Upper lobe of left lung (tissue), 6 donors: ENCODE measurements at places on chromosomes 1 and 21. TPM values are rescaled to one million over a fixed set of nuclear protein-coding genes. Genes with fewer than 3 reads are reported as not detected.

GRCh38 chr1:215181518-215181917 is 99.0 kb downstream of the KCNK2 start:
- no peak overlapping the region for H3K27ac ChIP-seq
- no peaks in the 10 kb centered on the region for H3K36me3 ChIP-seq
- no peak overlapping the region for H3K4me3 ChIP-seq
- no peaks in the 10 kb centered on the region for H3K27me3 ChIP-seq
- no peak for DNase-seq
- H3K4me1 ChIP-seq = no peaks in the 10 kb centered on the region

DNA sequence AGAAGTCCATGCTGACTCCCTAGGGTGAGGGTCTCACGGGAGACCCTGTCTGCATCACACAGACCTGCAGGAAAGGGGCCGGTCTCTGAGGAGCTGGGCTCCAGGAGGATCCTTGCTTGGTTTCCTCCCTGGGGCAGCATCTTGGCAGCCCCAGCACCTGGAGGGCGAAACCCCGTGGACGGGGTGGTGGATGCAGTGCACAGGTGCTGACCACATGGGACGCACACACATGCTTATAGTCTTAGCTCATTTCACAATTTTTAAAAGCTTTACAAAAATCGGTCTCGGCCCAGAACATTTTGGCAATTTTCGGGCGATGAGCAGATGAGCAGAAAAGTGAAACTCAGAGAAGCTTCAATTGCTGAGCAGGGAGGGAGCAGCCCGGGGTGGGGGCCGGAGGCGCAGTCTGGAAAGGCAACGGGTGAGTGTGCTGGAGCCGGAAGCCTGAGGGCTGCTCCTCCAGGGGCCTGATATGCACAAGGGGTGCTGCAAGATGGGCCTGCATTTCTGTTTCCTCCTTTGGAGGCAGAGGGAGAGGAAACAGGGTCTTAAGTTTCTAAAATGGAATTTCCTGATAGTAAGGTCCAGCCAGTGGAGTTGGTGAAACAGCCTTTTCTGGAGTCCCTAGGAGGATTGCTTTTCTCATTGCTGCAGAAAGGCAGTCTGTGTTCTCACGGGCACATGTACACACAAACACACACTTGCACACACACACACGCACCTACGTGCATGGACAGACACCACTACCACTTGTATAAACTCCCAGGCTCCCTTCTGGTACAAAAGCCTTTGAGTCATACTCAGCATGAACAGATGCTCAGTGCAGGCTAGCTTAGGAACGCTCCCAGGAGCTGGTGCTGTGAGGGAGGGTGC is 60.6 kb downstream of the SCCPDH start:
- no peaks in the 10 kb centered on the region for H3K27me3 ChIP-seq
- DNase-seq = no peak
- peaks cover 16% of the 10 kb centered on the region for H3K4me1 ChIP-seq
- H3K27ac ChIP-seq = no peak overlapping the region
- no peak overlapping the region for H3K4me3 ChIP-seq

GRCh38 chr1:194644528-194644927 is 1458.1 kb upstream of the B3GALT2 start:
- H3K27ac ChIP-seq = no peak overlapping the region
- no peak for DNase-seq
- no peak overlapping the region for H3K4me3 ChIP-seq
- H3K27me3 ChIP-seq = no peaks in the 10 kb centered on the region
- H3K4me1 ChIP-seq = no peaks in the 10 kb centered on the region
- H3K36me3 ChIP-seq = no peaks in the 10 kb centered on the region

Gene TCHHL1
- total RNA-seq = not detected

Gene ATPAF1
- 34.5 TPM for total RNA-seq

DNA sequence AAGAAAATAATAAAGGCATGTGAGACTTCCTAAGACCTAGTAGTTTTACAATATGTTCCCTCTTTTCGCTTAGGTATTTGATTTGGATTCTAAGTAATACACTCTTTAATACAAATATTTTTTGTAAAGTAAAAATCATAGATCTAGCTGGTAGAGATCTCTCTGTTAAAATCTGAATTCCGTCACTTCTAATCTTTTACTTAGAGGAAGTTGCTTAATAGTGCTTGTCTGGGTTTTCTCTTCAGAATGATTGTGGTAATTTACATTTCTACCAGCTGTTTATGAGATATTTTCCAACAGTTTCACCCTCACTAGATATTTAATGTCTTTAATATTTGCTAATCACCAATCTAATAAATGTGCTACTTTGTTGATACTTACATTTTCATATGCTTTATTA is 23.3 kb downstream of the RBM11 start:
- no peaks in the 10 kb centered on the region for H3K27me3 ChIP-seq
- DNase-seq = no peak
- H3K4me1 ChIP-seq = no peaks in the 10 kb centered on the region

DNA sequence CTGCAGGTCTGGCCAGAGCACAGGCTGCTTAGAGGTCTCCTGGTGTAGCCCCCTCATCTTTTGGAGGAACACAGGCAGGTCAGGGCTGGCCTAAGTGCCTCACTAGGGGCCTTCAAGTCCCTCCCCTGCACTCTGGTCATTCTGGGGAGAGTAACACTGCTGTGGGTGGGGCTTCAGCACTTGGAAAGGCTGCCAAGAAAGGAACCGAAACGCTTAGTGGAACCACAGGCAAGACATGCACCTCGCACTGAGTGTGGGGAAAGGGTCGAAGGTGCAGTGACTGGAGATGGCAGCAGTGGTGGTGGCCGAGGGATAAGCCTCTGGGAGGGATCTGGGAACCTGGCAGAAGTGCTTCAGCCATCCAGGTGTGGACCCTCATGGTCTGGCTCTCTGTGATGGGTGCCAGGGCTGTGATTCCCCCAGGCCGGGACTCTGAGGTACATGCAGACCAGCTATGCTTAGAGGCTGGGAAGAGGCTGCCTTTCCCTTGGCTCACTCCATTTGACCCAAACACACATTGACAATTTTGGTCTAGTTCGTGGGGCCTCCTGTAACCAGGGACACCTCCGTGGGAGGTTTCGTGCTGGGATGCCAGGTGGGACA is 182.9 kb upstream of the CSF3R start:
- no peak for DNase-seq
- no peaks in the 10 kb centered on the region for H3K4me1 ChIP-seq
- no peaks in the 10 kb centered on the region for H3K27me3 ChIP-seq
- H3K27ac ChIP-seq = no peak overlapping the region

Gene PLA2G5
- total RNA-seq = 3.1 TPM

DNA sequence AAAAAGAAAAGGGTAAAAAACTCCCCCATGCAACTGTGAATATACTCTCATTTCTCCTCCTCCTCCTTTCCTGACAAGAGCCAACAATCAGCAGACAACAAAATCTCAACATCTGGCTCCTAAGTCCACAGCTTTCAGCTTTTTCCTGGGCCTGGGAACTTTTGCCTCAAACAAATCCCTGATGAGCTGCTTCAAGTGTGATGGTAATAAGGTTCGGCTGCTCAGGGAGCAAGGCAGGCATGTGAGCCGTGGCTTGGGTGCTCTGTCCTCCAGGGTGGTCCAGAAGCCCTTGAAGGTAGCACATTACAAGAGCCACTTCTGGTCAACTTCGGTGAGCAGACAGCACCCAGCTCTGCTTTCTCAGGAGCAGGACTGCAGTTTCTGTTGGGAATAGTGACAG is 46.3 kb downstream of the ITPKB start:
- no peak for DNase-seq
- peak overlapping the region; percentile 82 for H3K27ac ChIP-seq
- no peaks in the 10 kb centered on the region for H3K27me3 ChIP-seq
- peaks cover 48% of the 10 kb centered on the region for H3K4me1 ChIP-seq

Gene FALEC
- total RNA-seq = 4.2 TPM

Gene ADAMTSL4
- 145 TPM for total RNA-seq

Gene CELA2B
- total RNA-seq = not detected

Gene SV2A
- 0.72 TPM for total RNA-seq

- no peak overlapping the region for H3K4me3 ChIP-seq
- H3K36me3 ChIP-seq = no peaks in the 10 kb centered on the region
- H3K4me1 ChIP-seq = no peaks in the 10 kb centered on the region
Observed at GRCh38 chr21:28358702-28359101, 634.0 kb downstream of the LTN1 start.

DNA sequence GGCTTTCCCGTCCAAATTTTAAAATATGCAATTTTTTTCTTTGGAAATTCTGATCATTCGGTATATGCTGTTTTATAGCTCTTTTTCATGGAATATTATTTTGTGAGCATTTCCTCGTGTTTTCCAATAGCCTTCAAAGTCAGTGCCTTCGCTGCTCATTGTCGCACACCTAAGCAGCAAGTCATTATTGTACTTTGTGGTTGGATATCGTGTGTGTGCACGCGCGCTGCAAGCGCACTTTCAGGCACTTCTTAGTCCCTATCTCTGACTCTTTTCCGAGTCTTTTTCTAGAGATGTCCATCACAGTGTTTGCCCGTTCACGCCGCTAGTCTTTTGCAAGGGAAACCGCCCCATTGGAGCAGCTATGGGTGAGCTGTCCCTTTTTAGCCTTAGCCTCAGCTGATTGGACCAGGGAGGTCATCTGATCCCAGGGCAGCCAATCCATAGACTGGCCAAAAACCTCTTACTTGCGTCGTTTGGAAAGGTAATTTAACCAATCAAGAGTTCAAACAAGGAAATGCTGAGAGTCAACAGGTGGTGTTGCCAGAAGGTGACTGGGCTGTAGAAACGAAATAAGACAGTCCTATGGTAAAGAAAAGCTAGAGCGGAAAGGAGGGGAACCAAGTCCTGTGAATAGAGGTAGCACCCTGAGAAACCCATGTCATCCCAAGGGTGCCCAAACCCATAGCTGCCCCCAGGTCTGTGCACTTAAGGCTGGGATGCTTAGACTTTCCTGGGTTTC is 710 bp upstream of the HYI start:
- H3K36me3 ChIP-seq = peaks cover 4% of the 10 kb centered on the region
- H3K4me3 ChIP-seq = peak overlapping the region; percentile 53
- H3K27ac ChIP-seq = peak overlapping the region; percentile 89
- H3K27me3 ChIP-seq = no peaks in the 10 kb centered on the region
- H3K4me1 ChIP-seq = peaks cover 22% of the 10 kb centered on the region

DNA sequence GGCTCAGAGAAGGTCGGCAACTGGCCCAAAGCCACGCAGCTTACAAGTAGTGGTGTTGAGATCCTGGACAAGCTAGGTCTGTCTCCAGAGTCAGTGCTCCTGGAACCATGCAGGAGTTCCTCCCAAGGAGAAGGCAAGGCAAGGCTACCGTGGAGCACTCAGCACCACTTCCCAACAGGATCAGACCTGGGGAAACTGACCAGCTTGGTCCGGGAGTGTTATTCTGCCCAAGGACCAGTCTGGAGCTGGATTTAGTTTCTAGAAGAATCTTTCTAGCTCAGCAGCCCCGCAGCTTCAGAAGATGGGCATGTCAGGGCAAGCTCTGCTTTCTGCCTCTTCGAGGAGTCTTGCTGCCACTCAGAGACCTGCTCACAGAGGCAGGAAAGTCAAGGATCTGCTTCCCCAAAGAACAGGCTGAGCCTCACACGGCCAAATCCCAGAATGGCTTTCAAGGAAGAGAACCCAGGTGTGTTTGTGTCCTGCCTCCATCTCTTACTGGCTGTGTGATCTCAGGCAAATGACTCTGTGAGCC is 302.8 kb downstream of the MATN1 start:
- no peaks in the 10 kb centered on the region for H3K27me3 ChIP-seq
- H3K27ac ChIP-seq = no peak overlapping the region
- H3K36me3 ChIP-seq = no peaks in the 10 kb centered on the region
- H3K4me1 ChIP-seq = no peaks in the 10 kb centered on the region
- DNase-seq = no peak
- no peak overlapping the region for H3K4me3 ChIP-seq

Gene FCGR1A
- total RNA-seq = 16.8 TPM

Gene OR10Z1
- not detected for total RNA-seq

DNA sequence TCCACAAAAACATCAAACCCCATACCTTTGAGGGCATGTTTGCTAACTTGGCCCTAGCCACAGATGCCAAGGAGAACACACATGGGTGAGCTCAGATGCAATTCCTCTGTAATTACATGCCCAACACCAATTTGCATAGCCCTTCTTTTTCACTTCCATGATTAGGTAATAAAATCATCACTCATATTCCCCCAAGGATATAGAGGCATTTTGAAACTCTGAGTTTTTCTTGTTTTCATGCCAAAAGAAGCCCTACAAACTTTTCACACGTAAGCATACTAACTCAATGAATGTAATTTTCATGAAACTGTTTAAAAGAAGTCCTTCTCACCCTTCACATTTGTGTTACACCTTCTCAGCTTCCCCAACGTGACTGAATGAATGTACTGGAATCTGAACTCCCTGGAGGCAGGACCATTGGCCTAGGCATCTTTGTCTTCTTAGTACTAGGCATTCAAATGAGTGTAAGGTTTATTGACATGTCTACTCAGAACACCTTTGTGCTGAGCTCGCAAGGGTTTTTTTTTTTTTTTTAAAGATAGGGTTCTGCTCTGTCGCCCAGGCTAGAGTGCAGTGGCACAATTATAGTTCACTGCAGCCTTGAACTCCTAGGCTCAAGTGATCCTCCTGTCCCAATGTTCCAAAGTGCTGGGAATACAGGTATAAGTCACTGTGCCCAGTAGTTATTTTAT is 31.0 kb downstream of the FBXO42 start:
- peaks cover 41% of the 10 kb centered on the region for H3K4me1 ChIP-seq
- H3K27me3 ChIP-seq = no peaks in the 10 kb centered on the region
- no peak overlapping the region for H3K27ac ChIP-seq
- DNase-seq = no peak

Gene CORT
- total RNA-seq = 0.59 TPM

Gene HS2ST1
- total RNA-seq = 20.3 TPM

GRCh38 chr1:153771841-153772593 is 3.2 kb upstream of the SLC27A3 start:
- H3K27me3 ChIP-seq = no peaks in the 10 kb centered on the region
- H3K4me3 ChIP-seq = no peak overlapping the region
- peak overlapping the region; percentile 52 for H3K27ac ChIP-seq
- H3K36me3 ChIP-seq = peaks cover 39% of the 10 kb centered on the region
- no peak for DNase-seq
- H3K4me1 ChIP-seq = peaks cover 83% of the 10 kb centered on the region

DNA sequence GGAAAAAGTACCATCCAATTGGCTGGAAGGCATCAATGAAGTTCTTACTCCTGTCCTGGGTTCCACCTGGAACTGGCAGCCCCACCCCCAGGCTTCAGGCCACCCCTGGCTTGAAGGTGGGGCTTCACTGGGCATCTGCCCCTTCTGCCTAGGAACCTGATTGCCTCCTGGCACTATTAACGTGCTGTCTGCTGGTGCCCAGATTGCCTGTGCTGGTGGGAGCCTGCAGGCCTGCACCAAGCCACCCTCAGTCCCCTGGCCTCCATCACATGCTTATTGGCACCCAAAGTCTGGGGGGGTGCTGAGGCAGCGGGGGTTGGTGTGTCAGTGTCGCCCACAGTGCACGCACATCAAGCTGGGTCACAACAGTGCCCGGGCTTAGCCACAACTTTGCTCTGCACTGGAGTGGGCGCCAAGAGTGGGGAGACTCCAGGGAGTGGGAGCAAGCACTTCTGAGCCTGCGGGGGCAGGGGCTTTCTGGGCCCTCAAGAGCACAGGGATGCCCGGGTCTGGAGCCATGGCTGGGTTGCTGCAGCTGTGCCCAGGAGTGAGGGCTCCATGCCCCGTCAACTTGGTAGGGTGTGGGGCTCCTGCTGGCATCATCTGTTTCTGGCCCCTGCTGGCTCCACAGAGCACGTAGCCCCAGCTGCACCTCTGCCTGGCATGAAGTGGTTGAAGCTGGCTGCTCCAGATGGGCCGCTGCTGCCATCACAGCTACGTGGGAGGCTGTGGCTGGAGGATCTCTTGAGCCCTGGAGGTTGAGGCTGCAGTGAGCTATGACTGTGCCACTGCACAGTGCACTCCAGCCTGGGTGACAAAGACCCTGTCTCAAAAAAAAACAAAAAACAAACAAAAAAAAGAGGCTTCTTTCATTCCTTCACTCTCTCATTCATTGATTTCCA is 4.1 kb upstream of the LSM10 start:
- H3K27me3 ChIP-seq = no peaks in the 10 kb centered on the region
- DNase-seq = peak; percentile 52
- peak overlapping the region; percentile 42 for H3K4me3 ChIP-seq
- peaks cover 4% of the 10 kb centered on the region for H3K4me1 ChIP-seq
